ENCODE measurements at places on chromosomes 5 and 9.

- no peak for DNase-seq
These were observed 103.3 kb upstream of the BOD1 start for GRCh38 chr5:173719731-173720082.

DNA sequence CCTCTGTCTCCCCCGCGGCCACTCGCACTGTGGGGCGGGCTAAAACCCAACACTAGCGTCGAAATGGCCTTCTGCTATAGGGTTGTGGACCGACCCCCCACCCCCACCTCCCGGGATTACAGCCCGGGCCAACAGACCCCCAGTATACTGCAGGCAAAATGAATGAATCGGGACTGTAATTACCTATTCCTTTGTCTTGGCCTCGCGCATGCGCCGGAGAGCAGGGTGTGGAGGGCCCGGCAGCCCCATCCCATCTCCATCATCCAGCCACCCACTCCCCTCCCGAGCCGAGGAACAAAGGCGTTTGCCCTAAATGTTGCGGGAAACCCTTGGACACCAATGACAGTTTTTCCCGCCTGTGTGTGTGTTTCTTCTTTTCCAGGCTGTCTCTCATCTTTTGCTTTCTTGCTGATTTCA lies 1.6 kb downstream of the BASP1 start:
- DNase-seq = no peak

DNA sequence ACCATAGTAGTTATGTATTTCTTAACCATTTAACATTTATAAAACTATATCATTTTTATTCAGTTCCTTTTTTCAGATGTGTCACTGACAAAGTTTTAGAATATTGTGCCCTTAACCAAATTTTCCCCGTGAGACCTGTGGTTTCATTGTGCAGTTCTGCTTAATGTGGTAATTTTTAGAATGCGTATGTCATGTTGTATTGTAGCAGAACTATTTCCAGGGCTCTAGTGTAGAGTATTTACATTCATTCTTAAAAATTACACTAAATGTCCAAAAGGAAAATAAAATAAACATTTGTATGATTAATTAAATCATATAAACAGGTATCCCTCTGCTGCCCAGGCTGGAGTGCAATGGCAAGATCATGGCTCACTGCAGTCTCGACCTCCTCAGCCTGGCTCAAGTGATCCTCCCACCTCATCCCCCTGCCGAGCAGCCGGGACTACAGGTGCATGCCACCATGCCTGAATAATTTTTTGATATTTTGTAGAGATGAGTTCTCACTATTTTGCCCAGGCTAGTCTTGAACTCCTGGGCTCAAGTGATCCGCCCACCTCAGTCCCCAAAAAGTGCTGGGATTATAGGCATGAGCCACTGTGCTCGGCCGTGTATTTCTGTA lies 15.4 kb downstream of the SERINC5 start:
- DNase-seq = no peak

GRCh38 chr5:1105350-1106265 lies 6.3 kb downstream of the SLC12A7 start:
- DNase-seq = no peak

GRCh38 chr5:34674187-34674586 lies 18.1 kb downstream of the RAI14 start:
- no peak for DNase-seq

Measured in smooth muscle cell of the brain vasculature (primary cell).